ENCODE measurements at places on chromosomes 1 and 21. TPM values are rescaled to one million over a fixed set of nuclear protein-coding genes. Genes with fewer than 3 reads are reported as not detected.
A peak's percentile ranks its signal among the peaks of the same experiment; 100 is the strongest.

DNM3 gene
- 30.4 TPM for total RNA-seq

PTPN22 gene
- 14.1 TPM for total RNA-seq

RIPPLY3 gene
- 0.20 TPM for total RNA-seq

CFAP107 gene
- total RNA-seq: 1.3 TPM

OPTC gene
- total RNA-seq: not detected

ATP1A4 gene
- total RNA-seq: 0.52 TPM

MANEAL gene
- total RNA-seq: 3.7 TPM

NUP210L gene
- total RNA-seq: 0.91 TPM

SELL gene
- total RNA-seq: 5.2 TPM

FMO2 gene
- total RNA-seq: 118 TPM

SMPDL3B gene
- 23.7 TPM for total RNA-seq

SPRR1B gene
- total RNA-seq: not detected

HHAT gene
- total RNA-seq: 6.8 TPM

- H3K4me1 ChIP-seq: no peaks in the 10 kb centered on the region
- DNase-seq: no peak
- H3K36me3 ChIP-seq: peaks cover 1% of the 10 kb centered on the region
- H3K27me3 ChIP-seq: no peaks in the 10 kb centered on the region
Observed at GRCh38 chr21:15809818-15810217, 80.0 kb downstream of the USP25 start.

- H3K27me3 ChIP-seq: no peaks in the 10 kb centered on the region
- H3K4me1 ChIP-seq: peaks cover 26% of the 10 kb centered on the region
- H3K27ac ChIP-seq: peak overlapping the region; percentile 30
- no peaks in the 10 kb centered on the region for H3K36me3 ChIP-seq
- H3K4me3 ChIP-seq: no peak overlapping the region
- no peak for DNase-seq
Observed at GRCh38 chr1:160779626-160780397, 16.2 kb upstream of the LY9 start.

DNA sequence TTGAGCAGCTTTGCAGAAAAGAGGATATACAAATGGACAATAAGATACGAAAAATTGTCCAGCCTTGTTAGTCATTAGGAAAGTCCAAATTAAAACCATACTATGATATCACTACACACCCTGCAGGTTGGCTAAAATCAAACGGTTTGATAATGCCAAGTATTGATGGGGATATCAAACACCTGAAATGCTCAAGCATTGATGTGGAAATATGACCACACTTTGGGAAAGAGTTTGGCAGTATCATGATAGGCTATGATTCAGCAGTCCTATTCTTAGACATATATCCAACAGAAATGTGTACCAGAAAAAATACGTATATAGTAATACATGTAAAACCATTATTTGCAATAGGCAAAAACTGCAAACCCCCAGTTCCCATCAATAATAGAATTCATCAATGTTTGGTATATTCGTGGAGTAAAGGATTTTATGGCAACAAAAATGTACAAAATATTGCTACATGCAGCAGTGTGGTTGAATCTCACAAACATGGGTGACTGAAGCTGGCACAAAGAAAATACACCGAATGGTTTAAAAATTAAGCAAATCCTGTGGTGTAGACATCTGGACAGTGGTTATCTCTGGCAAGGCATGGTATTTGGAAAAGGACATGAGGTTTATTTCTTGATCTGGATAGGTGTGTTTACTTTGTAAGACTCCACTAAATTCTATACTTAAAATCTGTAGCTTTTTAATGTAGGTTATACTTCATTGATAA lies 243.2 kb downstream of the FGGY start:
- H3K27ac ChIP-seq: no peak overlapping the region
- H3K4me3 ChIP-seq: no peak overlapping the region
- DNase-seq: no peak
- H3K36me3 ChIP-seq: no peaks in the 10 kb centered on the region
- no peaks in the 10 kb centered on the region for H3K27me3 ChIP-seq

DNA sequence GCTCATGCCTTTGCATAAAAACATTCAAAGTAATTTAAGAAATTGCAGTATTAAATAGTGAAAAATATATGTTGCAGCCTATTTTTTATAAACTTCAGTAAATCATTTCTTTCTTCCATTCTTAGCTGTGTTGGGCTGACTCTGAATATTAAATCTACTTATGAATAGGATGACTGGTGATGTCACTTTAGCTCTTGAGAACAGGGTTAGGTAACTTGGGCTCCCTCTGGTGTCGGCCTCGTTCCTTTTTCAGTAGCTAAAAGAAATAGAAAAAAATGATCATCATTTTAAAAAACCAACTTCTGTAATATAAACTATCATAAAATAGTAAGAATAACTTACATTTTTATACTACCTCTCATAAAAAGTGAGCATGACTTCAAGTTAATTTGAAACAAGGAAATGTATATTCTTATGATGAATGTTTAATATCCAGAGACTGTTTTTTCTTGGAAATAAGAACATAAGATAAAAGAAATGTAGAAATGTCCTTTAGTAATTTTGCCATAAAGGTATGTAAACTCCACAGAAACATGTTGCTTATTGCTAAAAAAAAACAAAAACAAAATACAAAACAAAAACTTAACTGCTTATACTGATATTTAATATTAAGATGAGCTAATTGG lies 26.8 kb upstream of the NCAM2 start:
- H3K4me3 ChIP-seq: no peak overlapping the region
- H3K4me1 ChIP-seq: no peaks in the 10 kb centered on the region
- peak; percentile 40 for DNase-seq
- no peak overlapping the region for H3K27ac ChIP-seq
- no peaks in the 10 kb centered on the region for H3K36me3 ChIP-seq

GRCh38 chr1:6800745-6801144 lies 15.5 kb downstream of the CAMTA1 start:
- peak overlapping the region; percentile 19 for H3K27ac ChIP-seq
- no peaks in the 10 kb centered on the region for H3K36me3 ChIP-seq
- no peak for DNase-seq
- H3K4me1 ChIP-seq: peaks cover 26% of the 10 kb centered on the region
- no peak overlapping the region for H3K4me3 ChIP-seq

- no peak overlapping the region for H3K4me3 ChIP-seq
- H3K36me3 ChIP-seq: no peaks in the 10 kb centered on the region
- peaks cover 25% of the 10 kb centered on the region for H3K4me1 ChIP-seq
- no peak for DNase-seq
Observed at GRCh38 chr1:109906160-109906838, 4.3 kb upstream of the CSF1 start.

DNA sequence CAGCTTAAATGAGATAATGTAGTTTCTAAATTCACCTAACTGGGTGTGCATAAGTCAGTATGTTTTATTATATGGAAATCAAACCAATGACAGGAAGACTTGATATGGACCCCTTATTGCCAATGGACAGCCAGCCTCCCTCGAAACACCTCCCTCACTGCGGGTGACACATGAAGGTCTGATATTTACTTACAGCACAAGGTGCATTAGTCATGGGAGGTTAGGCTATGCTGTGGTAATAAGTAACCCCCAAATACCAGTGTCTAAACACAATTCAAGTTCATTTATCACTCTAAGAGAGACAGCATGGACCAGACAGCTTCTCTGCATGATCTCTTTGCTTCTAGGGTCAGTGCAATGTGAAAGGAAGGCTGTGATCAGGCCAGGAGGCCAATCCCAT lies 126.0 kb upstream of the KCNJ6 start:
- H3K27ac ChIP-seq: no peak overlapping the region
- no peaks in the 10 kb centered on the region for H3K27me3 ChIP-seq
- no peak overlapping the region for H3K4me3 ChIP-seq
- no peaks in the 10 kb centered on the region for H3K36me3 ChIP-seq
- no peak for DNase-seq

DNA sequence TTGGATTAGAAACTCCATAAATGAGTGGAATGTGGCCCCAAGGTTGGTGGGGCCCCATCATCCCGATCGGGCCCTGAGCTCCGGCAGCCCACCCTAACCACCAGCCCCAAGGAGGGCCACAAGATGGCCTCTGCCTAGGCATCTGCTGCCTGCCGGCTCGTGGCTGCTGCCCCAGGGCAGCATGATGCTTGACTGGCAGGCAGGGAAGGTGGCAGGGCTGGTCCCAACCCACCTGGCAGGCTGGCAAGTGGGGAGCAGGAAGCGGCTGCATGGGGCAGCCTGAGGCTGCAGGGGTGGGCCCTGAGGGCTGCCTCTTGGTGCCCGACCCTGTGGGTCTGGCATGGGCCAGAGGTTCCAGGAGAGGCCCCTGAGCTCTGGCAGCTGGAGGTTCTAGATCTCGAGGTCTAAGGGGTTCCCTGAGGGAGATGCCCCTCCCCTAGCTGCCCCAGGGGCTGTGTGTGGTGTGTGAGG lies 760 bp upstream of the GJC2 start:
- peaks cover 79% of the 10 kb centered on the region for H3K4me1 ChIP-seq
- H3K36me3 ChIP-seq: peaks cover 42% of the 10 kb centered on the region
- peak overlapping the region; percentile 80 for H3K27ac ChIP-seq
- H3K4me3 ChIP-seq: peak overlapping the region; percentile 42
- H3K27me3 ChIP-seq: no peaks in the 10 kb centered on the region

DNA sequence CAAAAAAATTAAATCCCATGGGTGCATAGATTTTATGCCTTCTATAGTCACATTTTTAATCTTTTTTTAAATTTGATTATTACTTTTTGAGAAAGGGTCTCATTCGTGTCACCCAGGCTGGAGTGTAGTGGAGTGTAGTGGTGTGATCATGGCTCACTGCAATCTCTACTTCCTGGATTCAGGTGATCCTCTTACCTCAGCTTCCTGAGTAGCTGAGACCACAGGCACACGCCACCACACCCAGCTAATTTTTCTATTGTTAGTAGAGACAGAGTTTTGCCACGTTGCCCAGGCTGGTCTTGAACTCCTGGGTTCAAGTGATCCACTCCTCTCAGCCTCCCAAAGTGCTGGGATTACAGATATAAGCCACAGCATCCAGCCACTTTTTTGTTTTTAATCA lies 10.4 kb downstream of the CBR3 start:
- H3K36me3 ChIP-seq: no peaks in the 10 kb centered on the region
- no peak overlapping the region for H3K27ac ChIP-seq
- H3K4me1 ChIP-seq: peaks cover 8% of the 10 kb centered on the region
- no peak for DNase-seq
- no peak overlapping the region for H3K4me3 ChIP-seq

- DNase-seq: no peak
- no peaks in the 10 kb centered on the region for H3K4me1 ChIP-seq
- no peaks in the 10 kb centered on the region for H3K27me3 ChIP-seq
- H3K36me3 ChIP-seq: no peaks in the 10 kb centered on the region
- no peak overlapping the region for H3K4me3 ChIP-seq
- H3K27ac ChIP-seq: no peak overlapping the region
Observed at GRCh38 chr1:246213947-246214346, 293.1 kb downstream of the SMYD3 start.

DNA sequence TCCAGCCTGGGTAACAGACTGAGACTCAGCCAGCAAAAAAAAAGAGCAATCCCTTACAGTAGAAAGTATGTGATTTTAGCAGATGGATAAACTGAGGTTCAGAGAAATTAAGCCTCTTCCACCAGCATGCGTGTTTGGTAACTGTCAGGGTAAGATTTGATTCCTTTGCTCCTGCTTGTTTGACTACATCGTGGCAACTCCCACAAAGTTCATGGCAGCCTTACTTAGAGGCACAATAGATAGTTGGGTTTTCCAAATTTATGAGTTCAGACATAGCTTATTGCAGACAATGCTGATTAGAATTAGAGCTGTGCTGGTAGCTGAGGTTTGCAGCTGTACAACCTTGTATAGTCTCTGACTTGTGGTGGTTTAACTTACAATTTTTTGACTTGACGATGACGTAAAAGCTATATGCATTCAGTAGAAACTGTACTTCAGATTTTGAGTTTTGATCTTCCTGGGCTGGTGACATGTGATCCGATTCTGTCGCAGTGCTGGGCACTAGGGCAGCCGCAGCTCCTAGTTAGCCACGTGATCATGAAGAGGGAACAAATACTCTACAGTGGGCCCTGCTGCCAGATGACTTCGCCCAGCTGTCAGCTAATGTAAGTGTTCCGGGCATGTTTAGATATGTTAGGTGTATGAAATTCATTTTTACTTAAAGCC lies 167.8 kb downstream of the DHRS3 start:
- no peaks in the 10 kb centered on the region for H3K27me3 ChIP-seq
- peak overlapping the region; percentile 77 for H3K27ac ChIP-seq
- no peaks in the 10 kb centered on the region for H3K36me3 ChIP-seq
- peaks cover 79% of the 10 kb centered on the region for H3K4me1 ChIP-seq

- H3K4me3 ChIP-seq: no peak overlapping the region
- no peaks in the 10 kb centered on the region for H3K4me1 ChIP-seq
- no peak overlapping the region for H3K27ac ChIP-seq
- H3K36me3 ChIP-seq: no peaks in the 10 kb centered on the region
- no peak for DNase-seq
Observed at GRCh38 chr21:41189150-41189745, 21.3 kb downstream of the BACE2 start.

- no peaks in the 10 kb centered on the region for H3K4me1 ChIP-seq
- no peak overlapping the region for H3K4me3 ChIP-seq
- DNase-seq: peak; percentile 23
- no peaks in the 10 kb centered on the region for H3K36me3 ChIP-seq
Observed at GRCh38 chr1:196115646-196116045, 492.6 kb downstream of the KCNT2 start.

- no peaks in the 10 kb centered on the region for H3K36me3 ChIP-seq
- H3K4me1 ChIP-seq: no peaks in the 10 kb centered on the region
- no peak overlapping the region for H3K27ac ChIP-seq
- H3K4me3 ChIP-seq: no peak overlapping the region
Observed at GRCh38 chr1:234691567-234691966, 81.6 kb upstream of the IRF2BP2 start.

DNA sequence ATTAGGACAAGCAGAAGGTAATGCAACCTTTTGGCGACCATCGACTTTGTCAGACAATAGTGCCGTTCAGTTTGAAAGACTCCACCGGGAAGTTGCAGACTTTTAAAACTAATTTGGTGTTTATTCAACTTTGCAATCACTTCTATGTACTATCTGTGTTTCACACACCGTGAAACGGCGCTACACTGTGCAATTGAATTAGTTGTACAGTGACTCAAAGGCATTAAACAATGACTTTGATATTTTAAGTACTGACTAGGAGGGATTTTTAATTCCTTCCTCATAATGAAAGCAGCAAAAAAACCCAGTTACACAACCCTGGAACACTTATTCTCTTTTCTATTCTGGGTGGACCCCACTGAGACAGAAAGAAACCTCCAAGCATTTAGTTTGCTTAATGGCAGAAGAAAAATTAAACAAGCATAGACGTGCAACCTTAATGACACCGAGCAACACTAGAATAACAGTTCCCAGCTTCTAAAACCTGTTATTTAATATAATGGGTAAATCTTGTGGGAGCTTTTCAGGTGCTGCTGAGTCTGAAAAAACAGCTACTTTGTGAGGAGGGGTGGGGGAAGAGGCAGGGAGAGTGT lies 176.8 kb downstream of the LMO4 start:
- no peaks in the 10 kb centered on the region for H3K36me3 ChIP-seq
- H3K27me3 ChIP-seq: no peaks in the 10 kb centered on the region
- no peak for DNase-seq
- no peak overlapping the region for H3K4me3 ChIP-seq
- no peaks in the 10 kb centered on the region for H3K4me1 ChIP-seq
- no peak overlapping the region for H3K27ac ChIP-seq

GRCh38 chr1:227268943-227269342 lies 49.3 kb downstream of the CDC42BPA start:
- H3K27ac ChIP-seq: peak overlapping the region; percentile 58
- peaks cover 22% of the 10 kb centered on the region for H3K4me1 ChIP-seq
- H3K36me3 ChIP-seq: no peaks in the 10 kb centered on the region
- no peak overlapping the region for H3K4me3 ChIP-seq
- no peaks in the 10 kb centered on the region for H3K27me3 ChIP-seq

GRCh38 chr1:62384276-62385005 lies 52.4 kb upstream of the USP1 start:
- H3K4me3 ChIP-seq: no peak overlapping the region
- H3K27me3 ChIP-seq: no peaks in the 10 kb centered on the region
- no peaks in the 10 kb centered on the region for H3K36me3 ChIP-seq
- no peak overlapping the region for H3K27ac ChIP-seq
- no peak for DNase-seq
- H3K4me1 ChIP-seq: no peaks in the 10 kb centered on the region

Data from upper lobe of left lung (tissue), 6 donors.